Chondrocyte (in vitro differentiated cells): ENCODE measurements at places on chromosomes 6 and 20.

DNA sequence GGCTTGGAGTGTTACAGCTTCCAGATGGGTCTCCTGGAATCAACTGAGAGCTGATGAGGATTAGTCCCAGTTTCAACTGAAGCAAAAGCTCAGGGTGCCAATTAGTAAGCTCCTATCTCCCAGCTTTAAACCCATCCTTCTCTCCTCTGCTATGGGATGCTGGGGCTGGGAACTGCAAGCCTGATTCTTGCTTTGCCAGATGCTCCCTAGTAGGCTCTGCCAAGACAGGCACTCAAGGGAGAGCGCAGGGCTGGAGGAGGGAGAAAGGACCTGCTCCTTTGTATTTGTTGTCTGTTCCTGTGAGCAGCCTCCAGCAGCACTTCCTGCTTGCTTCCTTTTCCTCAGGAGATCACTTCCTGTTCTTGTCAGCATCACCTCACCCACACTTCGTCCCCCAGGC lies 309.7 kb downstream of the KIF16B start:
- H3K27me3 ChIP-seq, result no peaks in the 10 kb centered on the region
- no peak overlapping the region for H3K4me3 ChIP-seq
- H3K36me3 ChIP-seq, result peaks cover 8% of the 10 kb centered on the region
- no peaks in the 10 kb centered on the region for H3K4me1 ChIP-seq

DNA sequence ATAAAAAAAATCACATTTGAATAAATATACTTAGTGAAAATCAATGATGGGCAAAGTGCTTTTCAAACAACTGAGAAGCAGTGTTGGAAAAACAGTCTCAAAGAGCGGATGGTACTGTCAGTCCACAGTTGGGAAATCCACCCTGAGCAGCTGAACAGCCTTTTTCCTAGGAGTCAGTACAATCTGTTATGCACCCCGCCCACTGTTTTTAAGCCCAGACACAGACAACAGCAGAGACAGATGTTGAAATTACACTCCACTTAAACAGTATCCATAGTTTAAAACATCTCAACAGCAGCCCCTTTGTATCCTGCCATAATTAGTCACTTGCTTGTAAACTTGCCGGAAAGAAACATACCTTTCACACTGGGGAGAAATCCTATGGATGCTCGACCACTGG lies 372 bp downstream of the KIAA0408 start:
- H3K4me3 ChIP-seq, result no peak overlapping the region
- no peak for DNase-seq
- H3K4me1 ChIP-seq, result peaks cover 35% of the 10 kb centered on the region

DNA sequence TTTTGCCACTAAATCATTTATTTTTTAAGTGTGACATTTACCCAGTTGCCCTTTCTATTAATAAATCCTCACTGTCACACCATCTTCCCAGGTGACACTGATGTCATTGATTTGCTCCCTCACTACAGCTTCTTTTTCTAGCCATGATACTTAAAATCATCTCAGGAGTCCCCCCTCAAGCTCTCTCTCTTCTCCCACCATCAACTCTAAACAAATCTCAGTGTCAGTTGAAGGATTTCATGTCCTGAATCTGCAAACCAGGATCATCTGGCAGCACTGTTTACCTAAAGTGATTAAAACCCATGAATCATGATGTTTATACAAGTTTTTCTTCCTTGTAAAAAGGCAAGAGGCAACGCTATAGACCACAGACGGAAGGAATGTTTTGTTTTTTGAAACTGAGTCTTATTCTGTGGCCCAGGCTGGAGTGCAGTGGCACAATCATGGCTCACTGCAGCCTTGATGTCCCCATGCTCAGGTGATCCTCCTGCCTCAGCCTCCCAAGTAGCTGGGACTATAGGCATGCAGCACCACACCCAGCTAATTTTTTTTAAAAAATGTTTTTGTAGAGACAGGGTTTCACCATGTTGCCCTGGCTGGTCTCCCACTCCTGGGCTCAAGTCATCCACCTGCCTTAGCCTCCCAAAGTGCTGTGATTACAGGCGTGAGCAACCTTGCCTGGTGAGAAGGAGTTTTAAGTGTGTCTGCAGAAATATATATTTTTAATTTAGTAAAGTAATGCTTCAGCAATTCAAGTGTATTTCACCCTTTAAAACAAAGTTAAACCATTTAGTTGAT lies 30.1 kb upstream of the SH3BGRL2 start:
- peaks cover 10% of the 10 kb centered on the region for H3K4me1 ChIP-seq
- no peaks in the 10 kb centered on the region for H3K36me3 ChIP-seq
- peak overlapping the region; percentile 68 for H3K27ac ChIP-seq

- H3K36me3 ChIP-seq, result no peaks in the 10 kb centered on the region
- no peak for DNase-seq
- no peak overlapping the region for H3K4me3 ChIP-seq
- H3K27me3 ChIP-seq, result no peaks in the 10 kb centered on the region
- peaks cover 48% of the 10 kb centered on the region for H3K4me1 ChIP-seq
Measured at GRCh38 chr6:110331816-110332215, 26.3 kb downstream of the METTL24 start.
